Lower lobe of right lung (tissue), 2 donors: ENCODE measurements at places on chromosomes 7 and 10. TPM values are rescaled to one million over a fixed set of nuclear protein-coding genes. Genes with fewer than 3 reads are reported as not detected.

GRCh38 chr7:158588878-158589442 is 1.3 kb upstream of the PTPRN2 start:
- H3K27me3 ChIP-seq = peaks cover 39% of the 10 kb centered on the region
- H3K36me3 ChIP-seq = no peaks in the 10 kb centered on the region
- H3K4me1 ChIP-seq = peaks cover 15% of the 10 kb centered on the region

- H3K36me3 ChIP-seq = no peaks in the 10 kb centered on the region
- H3K27ac ChIP-seq = no peak overlapping the region
- H3K27me3 ChIP-seq = no peaks in the 10 kb centered on the region
- no peaks in the 10 kb centered on the region for H3K4me1 ChIP-seq
Observed at GRCh38 chr7:92845736-92846135, 9.4 kb upstream of the CDK6 start.

Gene SOSTDC1
- 8.7 TPM for total RNA-seq

GRCh38 chr7:1992554-1992953 is 240.2 kb downstream of the MAD1L1 start:
- no peaks in the 10 kb centered on the region for H3K4me1 ChIP-seq
- H3K27ac ChIP-seq = no peak overlapping the region
- no peaks in the 10 kb centered on the region for H3K36me3 ChIP-seq
- no peaks in the 10 kb centered on the region for H3K27me3 ChIP-seq
- H3K4me3 ChIP-seq = no peak overlapping the region
- no peak for DNase-seq

Gene CALCR
- total RNA-seq = 0.24 TPM

GRCh38 chr7:44043902-44044301 is 600 bp upstream of the DBNL start:
- H3K36me3 ChIP-seq = peaks cover 16% of the 10 kb centered on the region
- H3K27me3 ChIP-seq = no peaks in the 10 kb centered on the region
